ENCODE measurements at places on chromosomes 16 and 17.

- DNase-seq, result no peak
Observed at GRCh38 chr16:1579214-1579613, 32.7 kb downstream of the IFT140 start.

DNA sequence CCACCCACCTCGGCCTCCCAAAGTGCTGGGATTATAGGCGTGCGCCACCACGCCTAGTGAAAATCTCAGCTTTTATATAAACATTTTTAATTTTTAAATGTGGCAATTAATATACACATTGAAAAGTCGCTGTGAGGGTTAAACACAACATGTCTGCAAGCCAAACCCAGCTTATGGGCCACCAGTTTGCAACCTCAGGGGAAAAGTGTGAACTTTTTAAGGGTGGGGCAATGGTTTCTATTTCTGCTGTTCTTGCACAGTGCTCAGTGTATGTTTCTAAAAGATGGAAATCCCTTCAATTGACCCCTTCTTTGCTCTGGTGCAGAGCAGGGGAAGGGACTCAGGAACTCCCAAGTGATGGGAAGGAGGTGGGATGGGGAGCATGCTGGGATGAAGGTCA is 18.3 kb upstream of the SUPT4H1 start:
- DNase-seq, result no peak

- DNase-seq, result no peak
Observed at GRCh38 chr17:70006159-70006558, 68.9 kb upstream of the KCNJ16 start.

DNA sequence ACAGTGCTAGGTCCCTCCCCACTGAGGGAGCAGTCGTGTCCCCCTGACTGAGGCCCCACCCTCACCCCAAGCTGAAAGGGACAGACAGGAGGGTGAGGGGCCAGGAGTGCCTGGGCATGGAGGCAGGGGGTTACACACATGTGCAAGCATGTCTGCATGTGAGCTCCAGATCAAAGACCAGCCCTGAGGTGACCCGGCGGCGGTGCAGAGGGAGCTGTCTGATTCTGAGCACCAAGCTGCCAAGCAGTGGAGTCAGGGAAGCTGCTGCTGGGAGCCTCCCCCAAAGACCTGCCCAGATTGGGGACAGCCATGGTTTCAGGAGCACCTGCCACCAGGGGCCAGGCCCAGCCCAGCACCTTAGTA is 5.5 kb downstream of the DLX3 start:
- no peak for DNase-seq
